ENCODE measurements at places on chromosomes 16 and 17.

DNA sequence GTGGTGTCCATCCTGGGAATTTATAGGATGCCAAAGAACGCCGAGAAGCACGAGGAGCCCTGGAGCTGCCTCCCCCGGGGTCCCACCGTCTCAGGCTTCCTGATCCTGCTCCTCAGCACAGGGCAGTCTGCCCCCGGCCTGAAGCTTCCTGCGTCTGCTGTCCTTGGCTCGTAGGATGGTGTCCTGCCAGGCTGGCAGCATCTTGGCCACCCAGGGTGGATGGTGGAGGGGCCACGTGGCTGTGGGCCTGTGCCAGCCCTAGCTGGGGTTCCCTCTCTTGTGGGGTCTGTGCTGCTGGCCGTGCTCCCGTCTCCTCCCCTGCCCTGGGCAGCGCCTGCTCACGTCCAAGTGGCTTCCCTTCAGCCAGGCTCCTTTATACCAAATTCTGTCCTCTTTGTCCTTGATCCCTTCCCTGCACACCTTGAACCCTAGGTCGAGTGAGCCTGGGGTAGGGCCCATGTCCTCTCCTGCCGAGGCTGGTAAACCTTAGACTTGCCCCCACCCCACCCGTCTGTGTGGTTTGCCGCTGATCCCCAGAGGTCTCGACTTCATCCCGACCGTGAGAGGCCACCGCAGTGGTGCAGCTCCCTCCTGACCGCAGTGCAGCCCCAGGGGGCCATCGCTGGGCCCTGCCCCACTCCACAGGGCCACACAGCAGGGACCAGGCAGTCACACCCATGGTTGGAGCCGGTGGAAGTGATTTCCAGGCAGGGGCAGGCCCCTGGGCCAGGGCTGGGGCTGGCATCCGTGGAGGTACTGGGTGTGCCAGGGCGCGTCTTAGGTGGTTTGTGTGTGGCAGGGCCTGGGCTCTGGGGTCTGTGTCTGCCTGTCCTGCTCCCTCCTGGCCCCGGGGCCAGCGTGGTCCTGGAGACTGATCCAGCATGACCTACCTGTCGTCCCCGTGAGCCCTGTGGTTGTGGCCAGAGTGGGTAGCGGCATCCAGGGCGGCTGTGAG lies 46.5 kb downstream of the BAIAP2 start:
- DNase-seq: no peak

DNA sequence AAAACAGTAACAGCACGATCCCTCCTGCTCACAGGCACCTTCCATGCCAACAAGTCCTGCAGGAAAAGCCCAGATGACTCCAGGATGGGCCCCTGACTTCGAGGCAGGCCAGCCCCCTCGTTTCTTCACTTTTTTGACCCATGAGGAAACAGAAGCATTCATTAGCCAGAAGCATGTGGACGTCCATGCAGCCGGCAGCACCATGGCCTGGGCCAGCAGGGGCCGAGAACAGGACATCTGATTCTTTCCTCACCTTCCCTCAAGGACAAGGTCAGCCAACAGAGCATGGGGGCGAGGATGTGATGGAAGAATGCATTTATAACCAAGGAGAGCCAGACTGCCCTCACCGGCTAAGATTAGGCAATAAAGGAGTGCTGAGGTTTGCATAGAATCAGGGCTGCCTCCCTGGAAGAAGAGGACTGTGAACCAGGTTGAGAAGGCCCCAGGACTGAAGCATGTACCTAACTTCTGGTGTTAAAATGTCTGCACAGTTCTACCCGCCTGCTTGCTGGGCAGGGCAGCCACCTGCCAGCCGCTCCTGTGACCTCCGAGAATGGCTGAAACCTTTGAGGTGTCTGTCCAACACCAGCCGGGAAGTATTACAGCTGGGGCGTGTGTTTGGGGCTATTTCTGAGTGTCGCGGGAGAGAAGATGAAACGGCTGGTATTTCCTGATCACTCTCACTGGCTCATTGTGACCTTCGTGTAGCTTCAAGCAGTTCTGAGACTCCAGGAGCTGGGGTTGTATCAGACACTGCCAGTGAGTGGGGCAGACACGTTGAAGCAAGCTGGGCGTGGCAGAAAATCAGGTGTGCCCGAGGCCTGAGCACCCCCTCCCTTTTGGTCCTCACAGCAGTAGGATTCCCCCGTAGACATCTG lies 94.0 kb upstream of the TNRC6C start:
- no peak for DNase-seq

- DNase-seq: no peak
Observed at GRCh38 chr16:78749745-78750268, 650.4 kb downstream of the WWOX start.

DNA sequence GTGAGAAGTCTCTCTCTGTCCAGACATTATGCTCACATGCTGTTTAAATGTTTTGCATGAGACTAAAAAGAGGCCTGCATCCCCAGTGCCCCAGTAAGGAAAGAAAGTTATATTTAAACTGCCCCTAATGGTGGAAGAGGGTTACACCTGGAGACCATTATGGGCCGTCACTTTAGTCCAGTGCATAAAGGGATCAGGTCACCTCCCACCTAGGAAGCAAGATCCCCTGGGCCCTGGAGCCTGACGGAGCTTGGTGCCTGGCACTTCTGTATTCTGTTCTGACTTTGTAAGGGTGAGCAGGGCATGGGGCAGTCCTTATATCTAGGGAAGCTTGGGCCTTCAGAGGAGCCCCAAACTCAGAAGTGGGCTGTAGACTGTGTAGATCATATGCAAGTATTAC lies 67.9 kb downstream of the CPPED1 start:
- no peak for DNase-seq

- peak; percentile 78 for DNase-seq
Observed at GRCh38 chr16:68079626-68080344, 5.4 kb upstream of the NFATC3 start.

DNA sequence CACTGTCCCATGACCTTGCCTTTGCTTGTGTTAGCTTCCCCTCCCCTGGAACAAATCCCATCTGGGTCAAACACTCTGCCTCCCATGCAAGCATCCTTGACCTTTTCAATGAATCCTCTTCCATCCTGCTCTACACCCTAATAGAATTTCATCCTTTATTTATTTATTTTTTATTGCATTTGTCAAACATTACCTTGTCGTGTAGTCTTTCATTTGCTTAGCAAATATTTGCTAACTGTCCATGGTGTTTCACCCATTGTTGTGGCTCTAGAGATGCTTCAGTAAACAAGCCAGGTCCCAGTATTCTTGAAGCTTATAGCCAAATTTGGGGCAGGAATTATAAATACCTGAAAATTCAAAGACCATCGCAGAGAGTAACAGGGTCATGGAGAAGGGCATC lies 51.0 kb upstream of the MRTFB start:
- DNase-seq: no peak

DNA sequence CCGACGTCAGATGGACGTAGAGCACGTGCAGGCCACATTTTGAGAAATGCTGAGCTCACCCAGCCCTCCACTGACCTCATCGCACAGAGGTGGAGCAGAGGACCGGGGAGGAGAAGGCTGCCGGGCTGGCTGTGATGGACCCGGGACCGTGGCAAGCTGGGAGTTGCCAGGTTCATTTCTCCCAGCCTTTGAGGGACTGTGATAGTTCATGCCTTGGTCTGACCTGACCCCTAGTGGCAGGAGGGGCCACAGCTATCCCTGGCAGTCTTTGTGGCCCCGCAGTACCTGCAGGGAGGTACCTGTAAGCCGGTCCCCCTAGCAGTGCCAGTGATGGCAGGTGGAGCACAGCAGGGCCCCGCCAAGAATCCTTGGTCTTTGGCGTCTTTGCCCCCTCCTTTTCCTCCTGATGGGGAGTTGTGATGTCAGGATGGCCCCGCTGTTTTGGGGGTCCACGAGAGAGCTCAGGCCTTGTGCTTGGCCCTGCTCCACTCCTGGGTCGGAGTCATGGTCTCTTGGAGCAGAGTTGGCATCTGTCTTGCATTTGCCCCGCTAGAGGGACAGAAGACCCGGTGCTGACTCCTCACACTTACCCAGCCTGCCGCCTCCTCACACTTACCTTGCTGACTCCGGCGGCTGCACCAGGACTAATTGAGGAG lies 50.4 kb downstream of the OR1D5 start:
- peak; percentile 48 for DNase-seq

- DNase-seq: peak; percentile 78
Observed at GRCh38 chr16:1772908-1773702, at the start of gene MRPS34. Gene MRPS34 (minus strand): TSS chr16:1773134. CDS start chr16:1773119, 15 bp downstream.

- no peak for DNase-seq
Observed at GRCh38 chr17:6393351-6393952, 41.5 kb downstream of the AIPL1 start.

GRCh38 chr17:2453325-2453724 lies 52.5 kb upstream of the MNT start:
- DNase-seq: no peak

DNA sequence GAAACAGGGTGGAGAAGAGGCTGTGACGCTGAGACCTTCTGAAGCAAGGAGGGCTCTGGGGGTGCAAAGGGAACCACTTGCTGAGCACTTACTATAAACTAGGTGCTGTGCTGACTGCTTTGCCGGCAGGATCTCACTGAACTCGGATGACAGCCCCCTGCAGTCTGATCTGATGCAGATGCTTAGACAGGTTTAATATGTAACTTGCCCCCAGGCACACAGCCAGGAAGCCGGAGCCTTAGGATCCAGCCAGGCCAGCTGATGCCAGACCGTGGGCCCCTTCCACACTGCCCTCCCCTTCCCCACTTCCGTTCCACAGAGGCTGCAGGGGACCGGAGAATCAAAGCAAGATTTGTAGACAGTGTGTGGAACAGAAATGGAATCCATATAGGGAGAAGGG lies 23.1 kb downstream of the SPACA3 start:
- no peak for DNase-seq

- no peak for DNase-seq
Observed at GRCh38 chr17:50560931-50561745, 623 bp downstream of the CACNA1G start.

DNA sequence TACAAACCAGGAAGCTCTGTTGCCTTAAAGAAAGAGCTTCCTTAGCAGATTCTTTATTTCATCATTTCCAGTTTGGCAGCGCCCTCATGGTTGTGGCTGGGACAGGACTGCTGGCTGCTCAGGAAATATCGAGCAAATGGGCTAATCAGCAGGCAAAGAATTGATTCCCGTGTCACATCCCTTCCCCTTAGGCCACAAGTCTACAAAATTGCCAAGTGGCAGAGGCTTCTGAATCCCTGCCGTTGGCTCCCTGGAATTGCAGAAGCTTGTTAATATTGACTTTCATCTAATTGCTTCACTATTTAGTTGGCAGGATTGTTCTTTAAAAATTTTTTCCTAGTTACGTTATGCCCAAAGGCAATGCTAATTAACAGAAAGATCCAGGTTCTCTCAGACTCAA lies 456.3 kb upstream of the ERCC4 start:
- DNase-seq: no peak

- no peak for DNase-seq
Observed at GRCh38 chr17:45146890-45147580, 1.2 kb upstream of the HEXIM1 start.

DNA sequence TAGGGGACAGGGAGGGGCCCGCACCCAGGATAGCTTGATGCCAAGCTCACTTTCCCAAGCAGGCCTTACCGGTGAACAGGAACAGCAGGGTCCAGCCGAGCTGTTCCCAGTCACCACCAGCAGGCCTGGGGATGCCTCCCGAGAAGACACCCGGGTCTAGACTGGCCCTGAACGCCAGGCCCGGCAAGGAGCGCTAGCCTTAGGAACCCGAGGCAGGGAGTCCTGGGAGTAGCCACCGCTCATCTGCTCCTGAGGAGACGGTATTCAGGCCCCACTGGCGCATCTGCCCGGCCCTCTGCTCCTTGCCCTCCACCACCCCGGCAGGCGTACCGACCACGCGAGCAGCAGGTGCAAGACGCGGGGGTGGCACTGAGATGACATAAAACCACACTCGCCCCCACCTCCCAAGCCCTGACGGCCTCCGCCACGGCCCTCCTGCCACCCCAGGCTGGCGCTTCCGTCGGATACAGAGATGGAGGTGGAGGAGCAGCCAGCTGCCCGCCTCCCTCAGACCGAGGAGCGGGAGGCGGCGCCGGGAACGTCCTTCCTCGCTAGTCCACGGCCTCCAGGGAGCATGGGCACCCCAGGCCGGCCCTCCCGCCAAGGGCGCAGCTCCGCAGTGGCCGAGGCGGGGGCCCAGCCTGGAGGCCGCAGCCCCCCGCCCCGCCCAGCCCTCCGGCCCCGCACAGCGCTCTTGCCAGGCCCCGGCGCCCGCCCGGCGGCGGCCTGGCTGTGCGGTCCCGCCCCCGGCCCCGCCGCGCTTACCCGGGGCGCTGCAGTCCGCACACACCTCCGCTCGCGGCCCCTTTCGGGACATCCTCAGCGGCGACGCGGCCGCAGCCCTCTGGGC lies 661 bp downstream of the GIT1 start:
- peak; percentile 55 for DNase-seq

DNA sequence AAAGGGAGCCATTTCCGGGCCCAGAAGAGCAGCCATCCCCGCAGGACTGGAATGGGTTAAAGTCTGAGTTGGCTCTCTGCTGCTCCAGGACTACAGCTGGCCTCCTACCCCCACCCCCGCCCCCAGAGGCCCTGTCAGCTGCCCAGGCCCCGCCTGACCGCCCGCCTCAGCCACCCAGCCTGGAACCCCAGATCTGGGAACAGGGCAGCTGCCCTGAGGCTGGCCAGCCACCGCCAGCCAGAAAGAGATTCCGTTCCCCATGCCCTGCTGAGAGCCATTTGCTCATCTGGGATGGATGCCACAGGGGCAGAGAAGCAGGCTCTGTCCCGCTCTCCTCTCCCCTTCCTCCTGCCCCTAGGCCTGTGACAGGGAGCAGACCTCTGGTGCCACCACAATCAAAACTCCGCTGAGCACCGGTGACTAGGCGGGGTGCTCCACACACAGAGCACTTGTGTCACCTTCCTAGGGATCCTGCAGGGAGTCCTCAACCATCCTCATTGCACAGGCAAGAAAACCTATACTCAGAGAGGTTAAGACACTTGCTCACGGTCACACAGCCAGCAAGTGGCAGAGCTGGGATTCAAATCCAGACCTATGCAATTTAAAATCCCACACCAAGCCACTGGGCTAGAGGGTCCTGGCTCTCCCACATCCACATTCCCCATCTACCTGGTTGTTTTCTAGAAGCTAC lies 44.1 kb downstream of the ZNF423 start:
- no peak for DNase-seq

DNA sequence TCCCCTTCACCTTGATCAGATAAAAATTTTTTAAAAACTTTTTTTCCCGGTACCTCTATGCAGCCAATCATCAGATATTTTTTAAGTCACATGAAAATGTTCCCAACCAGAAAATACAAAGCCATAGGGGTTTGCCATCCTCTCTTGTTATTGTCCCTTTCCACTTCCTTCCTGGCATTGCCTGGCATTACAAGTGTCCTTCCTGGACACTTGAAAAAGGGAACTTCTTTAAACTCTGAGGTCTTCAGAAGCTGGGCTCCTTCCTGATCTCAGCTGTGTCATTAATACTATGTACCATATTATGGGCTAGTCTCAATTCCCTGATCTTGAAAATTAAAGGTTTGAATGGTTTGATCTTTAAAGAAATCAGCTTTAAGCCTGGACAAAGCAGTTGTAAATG lies 64.9 kb downstream of the TEX14 start:
- DNase-seq: no peak

- no peak for DNase-seq
Observed at GRCh38 chr16:88297178-88297720, 85.5 kb upstream of the ZNF469 start.

All from CD4-positive, alpha-beta T cell treated with Interleukin-15 for 1 hour (primary cell).